ENCODE measurements at places on chromosomes 13 and 19.

DNA sequence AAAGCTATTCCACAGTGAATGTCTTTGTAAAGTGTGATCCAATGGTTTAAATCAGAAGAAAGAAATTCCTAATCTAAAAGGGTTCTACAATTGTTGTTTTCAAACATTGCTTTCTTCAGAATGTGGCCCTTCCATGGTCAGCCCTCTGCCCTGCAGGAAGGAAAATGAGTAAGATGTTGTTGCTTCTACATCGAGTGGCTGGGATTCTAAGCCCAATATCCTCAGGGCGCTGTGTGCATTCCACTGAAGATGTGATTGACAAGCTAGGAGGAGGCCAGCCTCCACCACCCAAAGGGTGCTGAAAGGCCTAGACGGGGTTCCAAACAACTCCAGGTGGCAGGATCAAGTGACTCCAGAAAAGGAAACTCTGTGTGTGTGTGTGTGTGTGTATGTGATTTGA is 316.9 kb upstream of the TSHZ3 start:
- no peak for DNase-seq

GRCh38 chr13:100350601-100351000 is 238.0 kb downstream of the GGACT start:
- no peak for DNase-seq

GRCh38 chr19:46461537-46461936 is 9.8 kb downstream of the PNMA8A start:
- DNase-seq, result no peak

- no peak for DNase-seq
These were observed 30.6 kb upstream of the SLC7A10 start for GRCh38 chr19:33256261-33256660.

- DNase-seq, result no peak
These were observed 101.6 kb downstream of the IRS2 start for GRCh38 chr13:109684824-109685202.

- no peak for DNase-seq
These were observed 65.8 kb downstream of the MRPL57 start for GRCh38 chr13:21242236-21242635.

Measured in CMK (cell line).